Activated CD4-positive, CD25-positive, alpha-beta regulatory T cell treated with anti-CD3 and anti-CD28 coated beads, Interleukin-2, amount 50 U/mL, for 72 hours (primary cell): ENCODE measurements at places on chromosomes 3 and 15.

GRCh38 chr3:54863366-54863765 is 64.5 kb downstream of the LRTM1 start:
- no peak for DNase-seq

DNA sequence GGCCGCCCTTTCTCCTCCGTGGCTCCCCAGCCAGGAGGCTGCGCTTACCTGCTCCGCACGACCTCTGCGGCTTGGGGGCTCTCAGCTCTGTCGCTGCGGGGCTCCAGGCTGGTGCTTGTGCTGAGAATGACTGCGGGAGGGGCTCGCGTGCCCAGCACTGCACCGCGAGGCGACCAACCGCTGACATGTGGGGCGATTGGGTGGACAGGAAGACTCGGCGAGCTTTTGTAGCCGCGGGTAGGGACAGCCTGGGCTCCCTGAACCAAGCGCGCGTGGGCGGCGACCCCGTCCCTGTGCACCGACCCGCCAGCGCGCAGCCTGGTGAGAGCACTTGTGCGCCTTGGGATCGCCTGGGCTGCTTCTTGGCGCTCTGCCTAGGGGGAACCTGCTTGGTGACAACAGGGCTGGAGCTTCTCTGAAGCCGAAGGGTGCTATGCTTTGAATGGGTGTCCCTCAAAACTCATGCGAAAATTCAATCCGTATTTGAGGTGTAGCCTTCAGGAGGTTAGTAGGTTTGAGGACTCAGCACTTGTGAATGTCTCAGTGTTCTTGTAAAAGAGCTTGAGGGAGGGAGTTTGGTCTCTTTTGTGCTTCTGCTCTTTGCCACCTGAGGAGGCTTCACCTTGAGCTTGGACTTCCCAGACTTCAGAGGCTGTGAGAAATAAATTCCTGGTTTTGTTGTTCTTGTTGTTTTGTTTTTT is 50.4 kb downstream of the IL12A start:
- DNase-seq = no peak

- no peak for DNase-seq
Observed at GRCh38 chr3:8542190-8543135, 40.8 kb downstream of the LMCD1 start.

DNA sequence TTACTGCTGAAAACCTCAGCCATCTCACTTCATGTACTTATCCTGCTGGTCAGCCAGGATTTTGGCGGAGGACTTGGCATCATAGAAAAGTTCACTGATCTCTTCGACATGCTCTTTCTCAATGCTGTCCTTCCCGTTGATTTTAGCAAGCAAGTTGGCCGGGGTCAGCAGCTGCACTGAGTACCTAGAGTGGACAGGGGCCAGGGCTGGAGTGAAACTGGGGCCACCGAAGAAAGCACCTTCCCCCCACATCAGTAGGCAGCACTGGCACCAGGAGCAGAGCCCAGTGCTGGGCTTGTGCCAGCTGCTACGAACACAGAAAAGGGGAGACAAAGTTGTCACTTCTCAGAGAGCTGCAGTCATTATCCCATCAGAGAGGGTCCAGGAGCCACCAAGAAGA is 29.0 kb downstream of the SEC61A1 start:
- peak; percentile 5 for DNase-seq

- DNase-seq = no peak
Observed at GRCh38 chr3:177528306-177529070, 331.2 kb upstream of the TBL1XR1 start.

GRCh38 chr3:69128509-69128908 is 6.1 kb upstream of the LMOD3 start:
- DNase-seq = no peak

DNA sequence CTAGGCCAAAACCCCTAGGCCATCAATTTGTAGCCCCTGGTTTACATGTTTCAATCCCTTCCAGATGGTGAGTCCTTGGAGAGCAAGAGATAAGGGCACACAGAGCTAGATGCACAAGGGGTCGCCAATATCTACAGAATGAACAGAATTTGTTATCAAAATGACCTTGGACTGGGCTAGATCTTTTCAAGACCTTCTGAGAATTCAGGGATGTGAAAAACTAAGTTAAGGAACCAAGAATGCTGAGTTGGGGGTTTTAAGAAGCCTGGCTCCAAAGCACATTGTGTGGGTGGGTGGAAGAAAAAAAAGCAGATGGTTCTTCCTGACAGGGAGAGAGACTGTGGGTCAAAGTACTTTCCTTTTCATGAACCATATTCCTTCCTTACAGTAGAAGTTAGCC is 10.2 kb downstream of the CDCP1 start:
- DNase-seq = no peak

DNA sequence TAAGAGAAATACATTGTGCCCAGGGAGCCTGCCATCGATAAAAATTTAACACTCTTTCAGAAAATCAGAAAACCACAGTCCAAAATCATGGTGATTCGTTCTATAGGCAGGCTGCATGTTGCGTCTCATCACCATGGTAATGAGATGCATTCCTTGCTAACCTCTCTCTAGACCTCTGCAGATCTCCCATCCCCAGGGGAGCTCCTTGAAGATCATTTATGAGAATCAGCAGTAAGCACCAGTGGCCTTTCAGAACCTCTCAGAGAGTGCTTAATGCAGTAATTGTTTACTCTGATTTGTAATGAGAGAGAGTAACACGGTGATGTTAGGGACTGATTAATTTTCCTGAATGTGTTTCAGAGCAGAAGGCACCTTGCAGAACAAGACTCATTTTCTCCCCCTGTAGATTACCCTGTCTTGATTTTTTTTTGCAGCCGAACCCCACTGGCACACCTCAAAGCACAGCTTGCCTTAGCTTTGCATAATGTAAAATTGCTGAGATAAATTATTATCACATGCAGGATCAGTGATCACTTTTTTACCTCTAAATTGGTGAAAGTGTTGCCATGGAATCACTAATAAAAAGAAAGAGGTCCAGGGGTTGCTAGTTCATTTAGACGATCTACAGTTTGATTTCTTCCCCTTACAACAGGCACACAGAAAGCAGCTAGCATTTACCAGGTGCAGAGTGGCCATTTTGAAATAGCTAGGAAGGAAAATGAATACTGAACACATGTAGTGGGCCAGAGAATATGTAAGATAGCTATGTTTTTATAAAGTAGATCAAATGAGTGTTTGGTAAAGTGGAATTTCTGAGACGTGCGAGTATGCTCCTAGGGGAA is 98.9 kb upstream of the CHL1 start:
- no peak for DNase-seq

- DNase-seq = no peak
Observed at GRCh38 chr15:46304321-46304720, 669.5 kb downstream of the SQOR start.
